ENCODE measurements at places on chromosomes 11 and 22. TPM values are rescaled to one million over a fixed set of nuclear protein-coding genes. Genes with fewer than 3 reads are reported as not detected.

Gene DGAT2
- 2.5 TPM for total RNA-seq

Gene PELI3
- total RNA-seq: 3.9 TPM

Gene GRAMD1B
- total RNA-seq: 21.3 TPM

Gene GNB1L
- total RNA-seq: 11.7 TPM

Gene OR6A2
- 0.07 TPM for total RNA-seq

Gene GDPD5
- total RNA-seq: 17.5 TPM
